HAP-1 (cell line): ENCODE measurements at places on chromosomes 2 and 18.

- peak; percentile 5 for DNase-seq
Observed at GRCh38 chr2:128309280-128310093, 9.2 kb downstream of the HS6ST1 start.

DNA sequence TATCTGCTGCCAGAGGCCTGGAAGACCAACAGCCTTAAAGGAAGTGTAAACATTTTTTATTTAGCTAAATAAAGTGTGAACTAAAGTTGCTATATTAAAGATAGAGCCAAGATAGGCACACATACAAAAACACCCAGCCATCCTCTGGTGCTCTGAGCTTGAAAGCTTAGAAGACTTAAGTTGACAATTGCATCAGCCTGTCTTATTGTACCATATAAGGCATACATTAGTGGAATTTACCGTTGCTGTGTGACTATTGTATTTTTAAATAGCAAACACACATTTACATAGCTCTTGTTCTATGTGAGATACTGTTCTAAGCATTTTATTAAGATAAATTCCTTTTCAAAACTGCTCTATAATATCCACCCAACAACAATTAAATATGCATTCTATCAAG lies 736.6 kb upstream of the ZEB2 start:
- DNase-seq: peak; percentile 3

- DNase-seq: no peak
Observed at GRCh38 chr2:99297994-99298393, 3.0 kb downstream of the LYG1 start.

- no peak for DNase-seq
Observed at GRCh38 chr2:74253971-74254310, 55.5 kb downstream of the MTHFD2 start.

- DNase-seq: no peak
Observed at GRCh38 chr2:96163768-96164429, 18.7 kb upstream of the DUSP2 start.

- no peak for DNase-seq
Observed at GRCh38 chr2:69567157-69567908, 76.2 kb downstream of the AAK1 start.

DNA sequence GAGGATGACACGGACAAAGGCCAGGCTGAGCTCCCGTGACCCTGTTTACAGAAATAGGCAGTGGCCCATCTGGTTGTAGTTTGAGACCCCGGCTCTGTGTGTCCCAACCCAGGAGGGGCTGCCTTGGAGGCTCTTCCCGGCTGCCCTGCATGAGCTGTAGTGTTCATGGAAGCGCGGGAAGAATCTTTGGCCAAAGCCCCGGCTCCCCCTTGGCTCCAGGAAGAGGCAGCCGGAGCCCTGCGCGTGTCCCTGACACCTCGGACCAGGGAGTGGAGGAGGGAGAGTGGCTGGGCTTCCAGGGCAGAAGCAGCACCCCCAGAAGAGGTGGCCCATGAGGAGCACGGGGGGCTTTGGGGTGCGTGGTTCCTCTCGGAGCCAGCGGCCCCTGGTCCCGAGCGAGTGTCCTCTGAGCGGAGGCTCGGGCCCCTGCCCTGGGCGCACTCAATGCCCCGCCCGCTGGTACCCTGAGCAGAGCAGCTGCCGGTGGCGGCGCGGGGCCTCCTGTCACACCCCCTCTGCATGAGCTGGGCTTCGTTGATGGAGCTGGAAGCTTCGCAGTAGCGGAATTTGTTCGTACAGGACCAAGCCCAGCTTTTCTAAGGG lies 21.7 kb downstream of the GPR35 start:
- DNase-seq: no peak

- DNase-seq: no peak
Observed at GRCh38 chr2:237503201-237503600, 16.1 kb downstream of the MLPH start.

DNA sequence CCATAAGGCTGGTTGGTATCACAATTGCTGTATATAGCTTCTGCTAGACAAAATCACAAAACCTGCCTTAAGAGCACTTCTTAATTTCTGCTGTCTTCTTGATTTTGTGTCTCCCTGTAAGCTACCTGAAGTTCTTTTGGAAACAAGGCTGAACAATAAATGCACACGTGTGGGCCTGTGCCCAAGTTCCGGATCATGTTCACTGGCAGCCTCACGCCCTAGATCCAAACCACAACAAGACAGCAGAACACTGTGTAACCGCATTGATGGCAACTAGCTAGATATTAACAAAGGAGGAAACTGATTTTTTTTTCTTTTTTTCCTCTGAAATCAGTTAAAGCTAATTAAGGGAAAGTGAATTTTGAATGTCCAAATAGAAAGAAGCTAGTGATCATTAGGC lies 81.5 kb upstream of the LYPD6B start:
- DNase-seq: no peak

- DNase-seq: no peak
Observed at GRCh38 chr2:120291401-120292311, 39.0 kb downstream of the RALB start.

- no peak for DNase-seq
Observed at GRCh38 chr2:121898483-121898882, 143.0 kb downstream of the TSN start.

DNA sequence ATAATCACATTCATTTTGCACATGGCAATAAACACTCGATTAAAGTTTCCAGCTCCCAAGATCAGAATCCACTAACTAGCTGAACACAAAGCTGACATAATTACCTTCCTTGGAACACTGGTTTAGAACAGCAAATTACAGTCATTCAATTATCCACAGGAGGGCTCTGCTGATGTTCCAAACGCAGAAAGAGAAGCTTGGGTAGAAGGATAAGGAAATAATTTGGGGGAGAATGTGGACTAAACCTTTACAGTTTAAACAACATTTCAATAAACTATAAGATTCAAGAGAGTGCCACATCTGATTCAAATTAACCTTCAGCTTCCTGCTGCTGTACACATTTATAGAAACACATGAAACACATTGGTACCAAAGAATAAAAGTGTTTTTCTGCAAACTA lies 67.8 kb upstream of the ARL4C start:
- no peak for DNase-seq

GRCh38 chr2:74935975-74936391 lies 22.5 kb upstream of the POLE4 start:
- no peak for DNase-seq

DNA sequence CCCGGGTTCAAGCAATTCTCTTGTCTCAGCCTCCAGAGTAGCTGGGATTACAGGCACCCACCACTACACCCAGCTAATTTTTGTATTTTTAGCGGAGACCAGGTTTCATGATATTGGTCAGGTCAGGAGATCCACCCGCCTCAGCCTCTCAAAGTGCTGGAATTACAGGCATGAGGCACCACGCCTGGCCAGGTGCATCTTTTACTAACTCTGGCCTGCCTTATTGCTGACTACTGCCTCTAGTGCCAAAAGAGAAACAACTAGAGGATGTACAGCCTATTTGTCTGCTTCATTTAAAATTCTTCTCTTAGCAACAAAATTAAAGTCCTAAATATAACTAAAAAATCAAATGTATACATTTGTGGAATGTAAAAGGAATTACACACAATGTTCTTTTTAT lies 115.4 kb downstream of the BMPR2 start:
- DNase-seq: no peak

GRCh38 chr2:220077488-220077887 lies 450.1 kb downstream of the SLC4A3 start:
- DNase-seq: no peak

- DNase-seq: no peak
Observed at GRCh38 chr2:20972110-20972509, 71.8 kb downstream of the APOB start.

DNA sequence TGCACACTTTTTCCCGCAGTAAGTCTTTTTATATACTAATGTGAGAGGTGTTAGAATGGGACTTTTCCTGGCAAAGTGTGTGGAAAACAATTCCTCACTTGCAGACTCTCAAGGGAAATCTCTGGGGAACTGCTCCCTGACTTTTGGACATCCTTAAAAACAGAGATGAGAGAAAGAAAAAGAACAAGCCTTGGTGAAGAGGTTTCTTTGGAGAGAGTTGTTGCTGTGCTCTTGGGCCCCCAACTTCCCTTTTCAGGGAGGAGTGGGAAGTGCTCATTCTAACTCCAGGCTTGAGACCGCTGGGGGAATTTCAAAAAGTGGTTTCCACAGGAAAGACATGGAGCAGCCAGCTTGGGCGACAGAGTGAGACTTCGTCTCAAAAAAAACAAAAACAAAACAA lies 142.6 kb upstream of the SPRED2 start:
- no peak for DNase-seq

- no peak for DNase-seq
Observed at GRCh38 chr18:55458456-55459203, 129.4 kb downstream of the TCF4 start.

DNA sequence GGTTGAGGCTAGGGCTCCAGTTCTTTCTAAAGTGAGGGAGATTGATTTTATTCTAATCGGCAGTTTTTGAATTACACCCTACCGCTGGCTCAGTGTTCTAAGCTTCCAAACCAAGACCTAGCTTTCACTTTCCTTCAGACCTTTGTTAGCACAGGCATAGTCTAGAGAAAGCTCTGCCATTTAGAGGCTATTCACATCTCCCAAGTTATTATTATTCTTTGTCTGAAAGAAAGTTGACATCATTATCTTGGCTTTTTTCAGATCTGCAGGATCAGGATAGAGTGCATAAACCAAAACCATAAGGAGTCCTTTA lies 276.8 kb downstream of the ASXL3 start:
- DNase-seq: no peak

DNA sequence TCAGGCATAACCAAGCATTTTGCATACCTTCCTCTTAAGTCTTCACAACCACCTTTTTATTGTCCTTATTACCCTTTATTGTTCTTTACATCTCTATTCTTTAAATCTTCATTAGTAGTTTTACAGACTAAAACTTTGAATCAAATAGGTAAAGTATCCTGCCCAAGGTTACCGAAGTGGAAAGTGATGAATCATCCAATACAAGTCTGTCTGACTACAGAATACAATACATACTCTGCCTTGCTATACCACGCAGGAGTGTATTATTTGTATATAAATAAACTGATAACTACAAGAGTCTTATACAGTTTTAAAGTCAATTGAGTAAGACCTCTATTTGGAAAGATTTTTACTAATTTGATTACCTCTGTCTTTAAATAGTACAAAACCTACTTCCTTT lies 196.0 kb downstream of the ZEB2 start:
- no peak for DNase-seq

DNA sequence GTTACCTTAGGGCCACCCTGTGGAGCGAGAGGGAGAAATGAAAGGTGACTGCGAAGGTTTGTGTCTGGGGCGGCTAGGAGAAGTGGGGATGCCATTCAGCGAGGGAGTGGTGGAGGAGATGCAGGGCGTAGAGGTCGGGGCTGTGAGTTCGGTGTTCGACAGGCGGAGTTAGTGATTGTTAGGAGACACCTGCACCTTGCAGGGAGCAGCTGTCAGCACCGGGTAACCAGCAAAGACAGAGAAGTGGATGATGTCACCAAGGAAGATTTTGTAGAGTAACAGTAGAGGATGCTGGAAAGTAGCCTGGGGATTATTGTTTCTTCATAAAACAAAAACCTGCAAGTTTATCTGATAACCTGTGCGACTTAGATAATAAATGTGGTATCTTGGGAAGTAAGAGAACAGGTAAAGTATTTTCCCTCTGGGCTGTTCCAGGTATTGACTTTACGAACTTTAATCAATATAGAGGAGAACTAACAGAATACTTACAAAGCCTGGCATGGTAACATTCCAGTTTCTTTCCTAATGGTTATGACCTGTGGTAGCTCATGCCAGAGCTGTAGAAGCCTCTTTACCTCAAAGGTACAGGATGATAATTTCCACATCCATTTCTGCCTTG lies 63.8 kb downstream of the SPTBN1 start:
- no peak for DNase-seq

DNA sequence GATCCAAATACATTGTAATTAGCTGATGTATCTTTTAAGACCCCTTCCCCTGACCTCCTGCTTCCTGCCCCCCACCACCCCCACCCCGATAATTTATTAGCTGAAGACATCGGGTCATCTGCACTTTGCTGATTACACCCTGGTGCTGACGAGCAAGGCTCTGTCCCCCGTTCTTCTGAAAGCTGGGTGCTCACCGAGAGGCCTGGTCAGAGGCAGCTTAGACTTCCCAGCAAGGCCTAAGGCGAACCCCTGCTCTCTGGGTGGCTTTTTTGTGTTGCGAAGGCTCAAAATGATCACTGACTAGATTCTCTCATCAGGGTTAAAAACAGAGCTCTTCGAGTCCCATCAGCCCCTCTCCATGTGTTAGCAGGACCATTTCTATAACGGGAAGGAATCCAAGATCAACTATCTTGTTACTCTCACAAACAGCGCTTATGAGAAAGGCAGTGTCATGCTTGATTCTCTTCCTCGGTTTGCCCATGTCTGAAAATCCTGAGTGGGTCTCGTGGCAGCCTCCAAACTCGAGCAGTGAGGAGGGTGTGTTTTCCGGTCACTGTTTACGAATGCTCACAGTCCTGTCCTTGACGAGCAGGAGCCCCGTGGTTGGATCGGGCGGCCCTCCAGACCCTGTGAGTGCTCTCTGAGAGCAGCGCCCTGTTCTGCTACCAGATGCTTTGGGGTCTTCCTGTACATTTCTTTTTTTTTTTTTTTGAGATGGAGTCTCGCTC lies 201.6 kb downstream of the HDAC4 start:
- DNase-seq: no peak

DNA sequence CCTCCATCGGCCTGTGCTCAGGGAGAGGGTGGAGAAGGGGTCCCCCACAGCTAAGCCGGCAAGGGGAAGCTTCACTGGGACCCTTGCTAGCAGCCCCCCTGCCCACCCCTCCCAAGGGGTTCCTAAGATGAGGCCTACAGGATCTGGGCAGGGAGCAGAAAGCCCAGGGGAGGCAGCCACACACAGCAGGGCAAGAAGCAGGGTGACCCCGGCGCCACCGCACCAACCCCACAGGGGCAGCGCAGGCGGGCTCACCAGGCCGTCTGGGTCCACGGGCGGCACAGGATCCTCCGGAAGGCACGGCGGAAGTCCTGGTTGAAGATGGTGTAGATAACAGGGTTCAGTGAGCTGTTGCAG lies 1.8 kb downstream of the ADRA2B start:
- DNase-seq: no peak

- DNase-seq: peak; percentile 51
Observed at GRCh38 chr2:196170213-196170605, 1.2 kb downstream of the STK17B start.

GRCh38 chr2:221077251-221077650 lies 494.9 kb downstream of the EPHA4 start:
- no peak for DNase-seq
